Upper lobe of left lung (tissue), 6 donors: ENCODE measurements at places on chromosomes 5 and 9. TPM values are rescaled to one million over a fixed set of nuclear protein-coding genes. Genes with fewer than 3 reads are reported as not detected.

DNA sequence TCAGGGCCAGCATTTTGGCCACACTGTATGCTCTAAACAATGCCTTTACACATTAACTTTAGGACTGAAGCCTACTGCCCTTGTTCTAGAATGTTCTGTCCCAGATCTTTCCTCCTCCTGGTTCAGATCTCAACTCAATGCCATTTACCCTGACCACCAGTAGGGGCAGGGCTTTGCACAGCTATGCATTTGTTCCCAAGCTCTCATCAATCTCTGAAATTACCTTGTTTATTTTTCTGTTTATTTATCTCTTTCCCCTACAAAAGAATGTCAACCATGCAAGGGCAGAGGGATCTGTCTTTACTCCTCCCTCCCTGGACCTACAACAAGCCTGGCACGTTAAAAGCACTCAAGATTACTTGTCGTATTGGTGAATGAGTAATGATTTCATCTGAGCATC lies 612.9 kb downstream of the BNC2 start:
- no peak overlapping the region for H3K27ac ChIP-seq
- DNase-seq: no peak
- H3K27me3 ChIP-seq: no peaks in the 10 kb centered on the region
- H3K4me3 ChIP-seq: no peak overlapping the region

DNA sequence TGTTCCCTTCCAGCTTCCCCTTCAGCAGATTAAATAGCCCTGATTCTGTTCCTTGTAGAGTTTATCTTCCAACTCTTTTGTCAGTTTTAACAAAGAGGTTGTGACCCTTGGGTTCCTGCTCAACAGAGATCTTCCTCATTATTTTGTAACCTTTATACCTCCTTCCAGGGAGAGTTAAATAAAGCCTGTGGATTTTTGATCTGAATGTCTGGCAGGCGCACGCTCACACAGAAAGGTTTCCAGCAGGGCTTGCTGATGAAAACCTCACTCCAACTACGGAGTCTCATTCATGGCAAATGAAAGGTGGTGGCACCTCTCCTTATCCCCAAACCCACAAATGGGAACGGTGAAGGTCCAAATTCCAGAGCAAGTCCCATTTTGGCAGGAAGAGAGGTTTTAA lies 129.0 kb downstream of the SREK1 start:
- no peak overlapping the region for H3K4me3 ChIP-seq
- no peak overlapping the region for H3K27ac ChIP-seq
- H3K27me3 ChIP-seq: no peaks in the 10 kb centered on the region
- H3K4me1 ChIP-seq: no peaks in the 10 kb centered on the region
- H3K36me3 ChIP-seq: no peaks in the 10 kb centered on the region

DNA sequence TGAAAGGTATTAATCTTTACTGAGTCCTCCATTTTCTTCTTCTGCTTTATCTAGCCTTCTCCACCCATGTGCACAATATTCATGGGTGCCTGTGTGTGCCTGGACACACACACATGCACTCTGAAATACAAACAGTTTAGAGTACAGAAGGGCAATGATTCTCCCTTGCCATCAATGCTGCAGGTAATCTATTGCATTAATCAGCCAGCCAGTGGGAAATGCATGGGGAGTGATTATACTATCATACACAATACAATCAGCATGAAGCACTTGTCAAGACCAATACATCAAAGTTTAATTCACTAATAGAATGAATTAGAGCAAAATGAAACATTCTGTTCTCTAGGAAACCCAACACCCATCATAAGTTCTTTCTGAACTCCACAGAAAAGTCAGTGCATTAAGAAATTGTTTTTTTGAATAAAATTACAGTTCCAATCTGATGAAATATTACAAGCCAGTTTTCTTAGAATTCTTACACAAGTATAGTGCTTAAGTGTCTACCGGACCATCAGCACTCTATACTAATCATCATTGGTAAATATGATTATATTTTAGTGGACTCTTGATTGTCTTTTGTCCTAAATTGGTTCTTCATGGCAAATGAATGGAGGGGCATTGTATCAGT lies 172.2 kb downstream of the ZSWIM6 start:
- H3K4me3 ChIP-seq: no peak overlapping the region
- H3K4me1 ChIP-seq: no peaks in the 10 kb centered on the region
- H3K27me3 ChIP-seq: no peaks in the 10 kb centered on the region
- no peak overlapping the region for H3K27ac ChIP-seq
- H3K36me3 ChIP-seq: no peaks in the 10 kb centered on the region
- no peak for DNase-seq

DNA sequence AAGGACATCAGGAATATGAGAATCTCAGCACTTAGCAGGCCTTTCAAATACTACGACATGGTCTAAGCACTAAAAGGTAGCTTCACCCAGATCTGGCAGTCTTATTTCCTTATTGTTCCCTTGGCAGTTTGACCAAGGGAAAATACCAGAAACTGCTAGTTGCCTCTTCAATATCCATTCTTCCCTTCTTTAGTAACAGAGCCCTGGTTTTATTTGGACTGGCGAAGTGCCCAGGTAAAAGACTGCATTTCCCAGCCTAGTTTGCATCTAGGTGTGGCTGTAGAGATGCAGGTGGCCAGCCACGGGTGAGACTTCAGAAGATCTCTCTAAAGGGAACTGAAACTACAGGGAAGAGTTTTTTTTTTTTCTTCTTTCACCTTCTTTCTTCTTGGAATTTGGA lies 21.6 kb downstream of the DMRT2 start:
- H3K36me3 ChIP-seq: no peaks in the 10 kb centered on the region
- H3K4me1 ChIP-seq: no peaks in the 10 kb centered on the region
- H3K27me3 ChIP-seq: no peaks in the 10 kb centered on the region
- no peak overlapping the region for H3K27ac ChIP-seq
- no peak for DNase-seq
- H3K4me3 ChIP-seq: no peak overlapping the region

GRCh38 chr5:97355775-97356174 lies 172.7 kb upstream of the RIOK2 start:
- no peak overlapping the region for H3K27ac ChIP-seq
- H3K36me3 ChIP-seq: no peaks in the 10 kb centered on the region

- peaks cover 5% of the 10 kb centered on the region for H3K36me3 ChIP-seq
- H3K4me1 ChIP-seq: no peaks in the 10 kb centered on the region
- H3K4me3 ChIP-seq: no peak overlapping the region
- H3K27ac ChIP-seq: no peak overlapping the region
Observed at GRCh38 chr5:74624501-74624900, 16.0 kb downstream of the ENC1 start.

DNA sequence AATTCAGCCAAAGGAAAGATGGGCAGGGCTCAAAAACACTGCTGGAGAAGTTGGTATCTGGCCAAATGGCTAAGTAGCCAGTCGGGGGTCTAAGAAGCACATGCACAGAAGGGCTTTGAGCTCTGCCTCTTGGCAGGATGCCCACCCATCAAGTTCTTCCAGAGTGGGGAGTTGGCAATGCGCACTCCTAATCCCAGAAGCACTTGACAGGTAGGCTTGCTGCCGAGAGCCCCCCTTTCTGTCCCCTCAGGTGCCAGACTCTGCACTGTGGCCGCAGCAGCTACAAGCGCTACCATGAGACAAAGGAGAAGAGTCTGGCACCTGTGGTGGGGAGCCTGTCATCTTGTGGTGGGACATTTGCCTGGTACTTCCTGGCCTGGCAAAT lies 252.9 kb upstream of the SLC24A2 start:
- H3K36me3 ChIP-seq: no peaks in the 10 kb centered on the region
- no peak for DNase-seq
- H3K4me3 ChIP-seq: no peak overlapping the region
- no peaks in the 10 kb centered on the region for H3K27me3 ChIP-seq
- H3K4me1 ChIP-seq: peaks cover 4% of the 10 kb centered on the region

DNA sequence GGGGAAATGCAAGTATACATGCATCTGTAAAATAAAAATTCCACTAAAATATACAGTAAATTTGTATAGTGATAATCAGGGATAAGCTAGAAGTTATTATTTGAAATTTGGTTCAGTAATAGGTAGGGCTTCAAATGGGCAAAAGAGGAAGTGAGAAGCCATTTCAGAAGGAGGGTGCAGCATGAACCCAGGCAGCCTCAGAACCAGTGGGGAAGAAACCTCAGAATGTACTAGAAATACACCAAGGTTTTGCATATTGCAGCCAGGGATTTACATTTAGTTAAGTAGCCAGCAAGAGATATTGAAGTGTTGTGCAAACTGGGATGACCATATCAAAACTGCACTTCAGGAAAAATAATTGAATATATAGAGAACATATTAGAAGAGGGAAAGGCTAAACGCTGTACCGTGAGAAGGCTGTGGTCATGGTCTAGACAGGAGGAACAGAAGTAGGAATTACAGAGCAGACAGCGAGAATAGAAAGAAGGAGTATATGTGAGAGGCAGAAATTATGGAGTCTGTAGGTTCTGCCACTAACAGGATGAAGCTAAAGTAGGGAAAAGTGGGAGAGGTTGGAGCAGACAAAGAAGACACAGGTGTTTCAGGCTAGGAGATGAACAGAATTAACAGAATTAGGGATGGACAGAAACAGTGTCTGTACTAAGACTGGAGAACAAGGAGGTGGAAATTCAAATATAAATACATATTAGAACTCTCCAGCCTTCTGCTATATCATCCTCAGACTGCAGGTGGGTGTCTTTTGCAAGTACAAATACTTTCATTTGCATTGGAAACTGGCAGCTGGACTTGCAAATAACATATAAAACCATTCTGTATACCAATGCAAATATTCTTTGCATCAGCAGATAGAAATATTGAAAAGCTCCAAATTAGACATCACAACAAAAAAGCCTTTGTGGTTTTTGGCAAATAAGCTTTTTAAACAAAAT lies 335.6 kb downstream of the ZNF608 start:
- no peak for DNase-seq
- H3K4me3 ChIP-seq: no peak overlapping the region

- H3K4me1 ChIP-seq: no peaks in the 10 kb centered on the region
- no peak overlapping the region for H3K27ac ChIP-seq
- no peaks in the 10 kb centered on the region for H3K36me3 ChIP-seq
- DNase-seq: no peak
- H3K27me3 ChIP-seq: no peaks in the 10 kb centered on the region
- H3K4me3 ChIP-seq: no peak overlapping the region
Observed at GRCh38 chr9:99834474-99834873, 12.8 kb downstream of the NR4A3 start.

DNA sequence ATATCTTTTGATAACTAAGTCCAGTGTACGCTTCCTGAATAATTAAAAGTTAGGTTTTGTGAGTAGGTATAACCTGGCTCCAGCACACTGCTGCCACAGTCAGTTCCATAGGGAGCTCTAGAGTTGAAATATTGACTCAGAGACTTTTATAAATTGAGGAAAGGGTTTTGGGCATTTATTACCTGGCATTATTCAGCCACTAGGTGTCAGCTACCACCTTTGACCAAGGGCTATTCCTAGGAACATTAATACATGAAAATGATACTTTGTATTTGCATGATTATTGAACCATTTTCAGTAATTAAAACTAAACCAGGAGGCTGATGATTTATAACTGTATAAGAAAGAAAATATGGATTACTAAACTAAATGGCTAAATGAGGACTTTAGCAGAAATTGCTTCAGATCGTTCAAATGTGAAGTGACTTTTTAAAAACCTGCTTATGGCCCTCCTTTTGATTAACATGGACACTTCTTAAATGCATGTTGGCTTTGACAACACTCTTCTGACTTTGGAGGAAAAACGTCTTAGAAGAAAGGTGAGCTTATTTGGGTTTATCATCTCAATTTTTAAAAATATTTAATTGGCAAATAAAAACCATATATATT lies 83.0 kb downstream of the SMC2 start:
- no peak overlapping the region for H3K27ac ChIP-seq
- no peaks in the 10 kb centered on the region for H3K27me3 ChIP-seq
- H3K36me3 ChIP-seq: no peaks in the 10 kb centered on the region
- H3K4me1 ChIP-seq: no peaks in the 10 kb centered on the region

GRCh38 chr5:10576121-10576789 lies 12.4 kb downstream of the ANKRD33B start:
- H3K36me3 ChIP-seq: no peaks in the 10 kb centered on the region
- no peak overlapping the region for H3K4me3 ChIP-seq
- DNase-seq: no peak
- no peak overlapping the region for H3K27ac ChIP-seq

The PDE8B gene
- 11.8 TPM for total RNA-seq

The ECSCR gene
- 62.5 TPM for total RNA-seq

The ARHGEF39 gene
- not detected for total RNA-seq

The HAND1 gene
- total RNA-seq: not detected

The KIAA1958 gene
- total RNA-seq: 18.0 TPM
